ENCODE measurements at places on chromosomes 2 and 18. TPM values are rescaled to one million over a fixed set of nuclear protein-coding genes. Genes with fewer than 3 reads are reported as not detected.

GRCh38 chr2:94874277-94874997 is 3.2 kb downstream of the TEKT4 start:
- H3K27me3 ChIP-seq, result no peaks in the 10 kb centered on the region
- no peak overlapping the region for H3K27ac ChIP-seq
- no peaks in the 10 kb centered on the region for H3K4me1 ChIP-seq
- H3K4me3 ChIP-seq, result no peak overlapping the region
- no peaks in the 10 kb centered on the region for H3K36me3 ChIP-seq
- no peak for DNase-seq

- H3K27ac ChIP-seq, result no peak overlapping the region
- no peaks in the 10 kb centered on the region for H3K27me3 ChIP-seq
- H3K36me3 ChIP-seq, result no peaks in the 10 kb centered on the region
- H3K4me1 ChIP-seq, result no peaks in the 10 kb centered on the region
- DNase-seq, result no peak
Observed at GRCh38 chr18:36408606-36409005, 111.1 kb downstream of the FHOD3 start.

DNA sequence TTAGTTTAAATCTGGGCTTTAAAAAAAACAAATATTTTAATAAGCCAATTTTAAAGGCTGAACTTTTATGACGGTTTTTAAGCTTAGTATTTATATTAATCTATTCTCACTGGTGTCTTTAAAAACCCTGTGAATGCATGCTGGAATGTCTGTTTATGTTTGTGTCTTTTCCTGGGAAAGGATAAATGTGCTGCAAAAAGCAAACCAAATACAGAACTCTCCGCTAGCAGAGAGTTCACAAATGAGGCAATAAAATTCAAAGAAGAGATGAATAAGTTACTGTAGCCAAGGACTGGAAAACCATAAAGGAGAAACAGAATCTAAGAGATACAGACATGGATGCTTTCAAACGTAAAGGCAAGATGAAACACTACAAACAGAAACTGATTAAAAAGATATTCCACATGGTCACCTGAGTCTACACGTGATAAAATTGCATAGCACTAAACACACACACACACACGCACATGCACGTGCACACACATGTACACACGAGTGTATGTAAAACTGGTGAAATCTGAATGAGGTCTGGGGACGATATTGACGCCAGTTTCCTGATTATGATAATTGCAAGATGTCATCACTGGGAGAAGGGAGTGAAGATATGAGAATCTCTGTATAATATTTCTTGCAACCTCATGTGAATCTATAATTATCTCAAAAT is 4.5 kb downstream of the TWIST2 start:
- no peaks in the 10 kb centered on the region for H3K27me3 ChIP-seq
- DNase-seq, result no peak
- H3K4me3 ChIP-seq, result peak overlapping the region; percentile 89
- H3K4me1 ChIP-seq, result peaks cover 11% of the 10 kb centered on the region
- peak overlapping the region; percentile 94 for H3K27ac ChIP-seq

- no peaks in the 10 kb centered on the region for H3K27me3 ChIP-seq
- no peaks in the 10 kb centered on the region for H3K4me1 ChIP-seq
- H3K36me3 ChIP-seq, result no peaks in the 10 kb centered on the region
- DNase-seq, result no peak
Observed at GRCh38 chr2:225171350-225171749, 129.1 kb upstream of the DOCK10 start.

GRCh38 chr18:21559195-21559594 is 41.3 kb downstream of the ESCO1 start:
- no peak overlapping the region for H3K27ac ChIP-seq
- H3K4me1 ChIP-seq, result no peaks in the 10 kb centered on the region
- H3K4me3 ChIP-seq, result no peak overlapping the region
- peaks cover 26% of the 10 kb centered on the region for H3K36me3 ChIP-seq

The NTSR2 gene
- total RNA-seq, result not detected

- DNase-seq, result no peak
- no peaks in the 10 kb centered on the region for H3K36me3 ChIP-seq
- H3K4me3 ChIP-seq, result no peak overlapping the region
- H3K27me3 ChIP-seq, result no peaks in the 10 kb centered on the region
- no peak overlapping the region for H3K27ac ChIP-seq
Observed at GRCh38 chr2:136393514-136393913, 275.6 kb upstream of the CXCR4 start.

The LYPD6B gene
- total RNA-seq, result 10.1 TPM

Measured in vagina (tissue), 2 donors.